Mucosa of descending colon (tissue), 3 donors: ENCODE measurements at places on chromosomes 5 and 9.
A peak's percentile ranks its signal among the peaks of the same experiment; 100 is the strongest.

DNA sequence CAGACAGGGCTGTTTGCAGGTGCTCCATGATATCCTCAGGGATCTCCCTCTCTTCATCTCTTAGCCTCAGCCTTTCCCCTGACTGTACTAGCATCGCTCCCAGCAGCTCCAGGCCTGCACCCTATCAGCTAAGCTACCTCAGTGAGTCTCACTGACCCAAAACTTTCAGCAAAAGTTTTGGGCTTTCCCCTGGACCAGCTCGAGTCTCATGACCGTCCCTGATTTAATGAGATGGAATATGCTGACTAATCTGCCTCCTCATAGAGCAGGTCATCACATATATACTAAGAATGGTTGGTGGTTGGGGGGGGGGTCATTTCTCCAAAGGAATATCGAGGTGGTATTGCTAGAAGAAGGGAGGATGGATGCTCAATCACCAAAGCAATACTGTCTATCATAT, 151.5 kb downstream of the NR3C1 start:
- no peak for DNase-seq

- DNase-seq, result no peak
Measured at GRCh38 chr5:63554191-63554590, 408.1 kb downstream of the HTR1A start.

DNA sequence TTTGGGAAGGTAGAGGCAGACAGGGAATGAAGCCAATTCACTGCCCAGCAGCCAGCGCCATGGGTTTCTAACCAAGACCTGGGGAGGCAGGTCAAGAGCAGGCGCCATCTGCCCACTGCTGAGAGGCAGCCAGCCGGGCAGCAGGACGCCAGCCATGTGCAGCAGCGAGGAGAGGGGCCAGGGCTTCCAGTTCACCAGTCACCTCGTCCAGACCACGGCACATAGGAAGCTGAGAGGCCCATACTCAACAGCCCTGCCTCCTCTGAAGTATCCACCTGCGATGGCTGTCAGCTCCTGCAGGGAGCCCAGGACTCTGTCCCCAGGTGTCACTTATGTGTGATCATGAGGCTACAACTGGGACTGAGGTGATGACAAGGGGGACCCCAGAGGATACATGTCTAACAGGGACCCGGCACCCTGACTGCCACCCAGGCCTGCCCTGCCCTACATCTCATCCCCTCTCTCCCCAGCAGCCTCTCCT, 30.1 kb downstream of the IPPK start:
- no peak for DNase-seq

DNA sequence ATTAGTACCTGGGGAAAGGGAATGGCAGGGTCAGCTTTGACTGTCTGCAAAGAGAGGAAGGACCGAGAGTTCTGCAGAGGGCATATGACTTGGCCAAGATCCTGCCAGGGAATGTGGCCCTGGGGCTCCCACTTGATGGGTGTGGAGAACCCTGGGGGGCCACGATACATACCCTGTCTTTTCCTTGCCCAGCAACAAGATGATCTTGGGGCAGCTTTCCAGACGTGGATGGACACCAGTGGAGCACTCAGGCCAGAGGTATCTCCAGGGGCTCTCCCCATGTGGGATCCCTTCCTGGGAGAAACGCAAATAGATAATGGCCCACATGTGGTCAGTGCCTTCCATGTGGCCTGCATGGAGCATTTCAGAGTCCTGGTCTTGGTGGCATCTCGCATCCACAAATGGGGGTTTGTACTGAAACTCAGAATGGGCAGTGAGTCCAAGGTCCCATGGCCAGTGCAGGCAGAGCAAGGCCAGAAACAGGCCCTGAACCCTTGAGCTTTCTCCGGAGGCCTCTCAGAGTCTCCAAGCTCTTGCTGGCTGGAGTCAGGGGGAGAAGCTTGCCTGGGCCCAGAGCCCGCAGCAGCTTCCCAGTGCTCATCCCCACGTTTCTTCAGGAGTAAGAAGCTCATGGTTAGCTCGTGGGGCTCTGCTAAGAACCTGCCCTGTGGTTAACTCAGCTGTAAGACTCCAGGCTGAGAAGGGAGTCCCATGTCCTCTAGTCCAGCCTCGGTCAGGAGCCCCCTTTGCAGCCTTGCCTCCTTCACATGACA, 18.3 kb upstream of the ORM1 start:
- DNase-seq, result no peak

GRCh38 chr5:98769210-98769958, 4.1 kb upstream of the RGMB start:
- peak; percentile 88 for DNase-seq

DNA sequence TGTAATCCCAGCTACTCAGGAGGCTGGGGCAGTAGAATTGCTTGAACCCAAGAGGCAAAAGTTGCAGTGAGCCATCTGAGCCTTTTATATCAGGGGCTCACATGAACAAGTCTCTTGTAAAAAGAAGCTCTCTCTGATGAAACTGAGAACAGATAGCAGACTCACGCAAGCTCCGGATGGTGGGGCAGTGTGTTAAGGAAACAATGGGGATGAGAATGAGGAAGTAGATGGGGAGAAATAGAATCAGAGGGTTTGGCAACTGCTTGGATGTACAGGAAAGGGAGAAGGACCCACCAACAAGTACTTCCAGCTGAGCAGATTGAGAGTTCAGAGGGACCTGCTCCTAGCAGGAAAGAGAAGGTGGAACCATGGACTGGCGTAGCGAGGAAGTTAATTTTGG, 18.6 kb downstream of the TMEM252 start:
- no peak for DNase-seq

GRCh38 chr9:33180526-33181184, 13.5 kb upstream of the B4GALT1 start:
- no peak for DNase-seq

DNA sequence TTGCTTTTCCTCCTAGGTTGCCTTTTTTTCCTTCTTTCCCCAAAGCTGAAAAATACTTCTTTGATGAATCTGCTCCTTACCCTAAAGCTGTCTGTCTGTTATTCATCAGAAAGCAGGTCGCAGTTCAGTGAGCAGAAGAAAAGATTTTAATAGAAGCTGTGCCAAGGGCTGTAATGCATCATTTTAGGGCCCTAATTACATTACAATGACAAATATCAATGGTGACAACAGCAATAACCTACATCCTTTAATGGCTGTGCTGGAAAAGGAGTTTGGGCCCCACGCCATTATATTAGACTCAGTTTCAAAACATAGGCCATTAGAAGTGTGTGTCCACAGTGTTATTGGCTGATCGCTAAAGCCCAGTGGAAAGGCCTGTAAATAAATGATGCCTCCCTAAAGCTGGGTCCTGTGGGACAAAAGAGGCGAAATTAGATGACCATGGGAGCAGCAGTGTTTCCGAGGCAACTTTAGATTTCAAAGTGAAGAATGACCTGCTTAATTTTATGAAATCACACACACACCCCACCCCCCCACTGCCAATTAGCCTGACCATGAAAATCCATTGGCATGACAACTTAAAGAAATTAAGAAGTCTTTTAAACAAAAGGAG, 38.4 kb downstream of the TLE4 start:
- DNase-seq, result no peak

GRCh38 chr9:132791699-132792240, 86.3 kb downstream of the AK8 start:
- no peak for DNase-seq

- DNase-seq, result no peak
Measured at GRCh38 chr5:119379942-119380547, 24.2 kb downstream of the TNFAIP8 start.

DNA sequence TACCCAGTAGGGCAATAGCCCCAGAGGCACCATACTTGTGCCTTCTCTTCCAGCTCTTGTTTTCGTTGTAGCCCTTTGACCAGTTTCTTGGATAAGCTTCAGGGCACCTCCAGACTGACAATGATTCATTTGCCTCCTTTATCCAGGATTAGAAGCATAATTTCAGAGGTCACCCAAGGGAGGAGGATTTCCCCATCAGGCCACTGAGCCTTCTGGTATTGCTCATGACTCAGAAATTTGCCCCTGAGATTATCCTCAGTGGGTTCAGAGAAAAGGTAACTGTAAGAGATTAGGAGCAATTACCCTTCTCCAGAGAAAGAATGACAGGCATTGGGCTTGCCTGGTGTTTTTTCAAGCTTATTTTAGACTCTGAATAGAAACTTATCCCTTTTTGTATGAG, 147.9 kb downstream of the MSX2 start:
- DNase-seq, result no peak

DNA sequence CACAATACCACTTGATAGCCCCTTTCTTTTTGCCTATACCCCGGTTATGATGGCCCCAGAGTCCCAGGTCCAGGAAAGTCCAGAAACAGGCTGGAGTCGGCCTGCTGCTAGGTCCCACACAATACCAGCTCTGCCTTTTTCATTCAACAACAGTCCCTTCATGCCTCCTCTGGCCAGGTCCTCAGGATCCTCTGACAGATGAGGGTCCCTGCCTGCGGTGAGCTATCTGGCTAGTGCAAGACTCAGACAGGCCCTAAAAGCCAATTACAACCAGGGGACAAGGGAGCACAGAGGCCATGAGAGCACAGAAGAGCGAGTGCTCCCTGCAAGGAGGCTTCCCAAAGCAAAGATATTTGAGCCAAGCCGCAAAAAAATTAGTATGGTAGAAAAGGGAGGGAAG, 84.8 kb upstream of the ZBTB43 start:
- DNase-seq, result no peak

DNA sequence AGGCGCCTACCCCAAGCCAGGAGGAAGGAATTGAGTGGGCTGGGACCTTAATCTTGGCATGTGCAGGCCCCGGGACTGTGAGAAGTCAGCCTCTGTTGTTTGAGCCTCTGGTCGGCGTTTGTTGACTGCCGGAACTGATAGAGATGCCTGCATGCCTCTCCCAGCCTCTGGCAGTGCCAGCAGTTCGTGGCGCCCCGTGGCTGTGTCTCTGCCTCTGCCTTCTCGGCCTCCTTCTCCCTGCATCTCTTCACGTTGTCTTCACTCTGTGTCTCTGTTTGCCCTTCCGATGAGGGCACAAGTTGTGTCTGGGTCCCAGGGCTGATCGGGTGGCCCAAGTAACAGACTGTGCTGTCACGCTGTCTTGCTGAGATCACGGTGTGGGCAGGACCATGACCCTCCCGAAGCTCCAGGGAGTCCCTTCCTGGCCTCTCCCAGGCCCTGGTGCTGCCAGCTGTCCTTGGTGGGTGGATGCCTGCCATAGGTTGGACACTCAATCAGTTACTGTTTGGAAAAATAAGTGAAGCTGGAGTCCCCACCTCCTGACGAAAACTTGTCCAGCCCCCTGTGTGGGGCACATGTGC, 133.5 kb upstream of the LPCAT1 start:
- DNase-seq, result no peak

DNA sequence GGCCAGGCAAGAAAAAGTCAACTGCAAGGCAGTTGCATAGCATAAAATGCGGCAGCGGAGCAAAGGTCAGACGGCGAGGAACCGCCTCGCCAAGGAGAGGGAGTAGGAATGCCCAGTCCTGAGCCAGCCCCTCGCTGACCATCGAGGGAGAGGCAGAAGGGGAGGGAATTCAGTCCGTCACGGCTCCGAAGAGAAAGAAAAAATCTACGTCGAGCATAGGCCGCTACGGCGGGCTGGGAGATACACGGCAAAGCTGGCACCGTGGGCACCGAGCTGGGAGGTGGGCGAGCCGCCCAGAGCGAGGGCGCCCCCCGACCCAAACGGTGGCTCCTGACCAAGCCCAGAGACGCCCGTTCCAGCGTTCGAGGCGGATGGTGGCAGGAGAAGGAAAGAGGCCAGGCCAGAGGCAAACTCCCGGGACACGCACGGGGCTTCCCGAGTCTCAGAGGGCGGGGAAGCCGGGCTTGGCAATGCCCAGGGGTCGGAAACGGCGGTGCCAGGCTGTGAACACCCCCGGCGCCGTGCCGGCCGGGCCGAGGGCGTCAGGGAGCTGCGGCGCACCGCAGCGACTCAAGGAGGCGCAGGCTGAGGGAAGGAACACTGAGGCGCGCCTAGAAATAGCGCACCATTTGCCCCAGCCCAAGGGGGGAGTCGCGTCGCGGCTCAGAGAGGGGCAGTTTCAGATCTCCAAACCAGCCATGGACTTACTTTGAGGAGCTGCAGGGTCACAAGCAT, 518 bp downstream of the SPRY4 start:
- DNase-seq, result peak; percentile 79

DNA sequence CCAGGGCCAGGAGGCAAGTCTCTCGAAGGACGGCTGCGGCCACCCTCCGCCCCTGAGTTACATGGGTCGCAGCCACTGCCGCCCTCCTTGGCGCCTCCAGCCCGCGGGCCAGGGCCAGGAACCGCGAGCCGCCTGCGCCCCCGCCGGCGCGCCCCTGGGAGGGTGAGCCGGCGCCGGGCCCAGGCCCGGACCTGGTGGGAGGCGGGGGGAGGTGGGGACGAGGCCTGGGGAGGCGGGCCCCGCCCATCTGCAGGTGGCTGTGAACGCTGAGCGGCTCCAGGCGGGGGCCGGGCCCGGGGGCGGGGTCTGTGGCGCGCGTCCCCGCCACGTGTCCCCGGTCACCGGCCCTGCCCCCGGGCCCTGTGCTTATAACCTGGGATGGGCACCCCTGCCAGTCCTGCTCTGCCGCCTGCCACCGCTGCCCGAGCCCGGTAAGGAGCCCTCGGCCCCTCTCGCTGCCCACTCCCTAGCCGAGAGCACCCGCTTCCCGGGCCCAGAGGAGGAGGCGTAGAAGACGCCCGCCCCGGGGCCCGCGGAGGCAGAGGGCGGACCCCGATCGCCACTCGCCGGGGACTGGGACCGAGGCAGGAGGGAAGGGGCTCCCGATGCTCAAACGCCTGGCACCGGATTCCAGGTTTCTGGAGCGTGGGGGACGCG, at the start of gene ASS1:
TSS of gene ASS1 (plus strand) at position 397 of the 657 bp plus-strand sequence. CDS start 7,268 bp downstream, outside the sequence.
- peak; percentile 89 for DNase-seq

GRCh38 chr5:113201715-113202114, 225.1 kb downstream of the DCP2 start:
- no peak for DNase-seq

DNA sequence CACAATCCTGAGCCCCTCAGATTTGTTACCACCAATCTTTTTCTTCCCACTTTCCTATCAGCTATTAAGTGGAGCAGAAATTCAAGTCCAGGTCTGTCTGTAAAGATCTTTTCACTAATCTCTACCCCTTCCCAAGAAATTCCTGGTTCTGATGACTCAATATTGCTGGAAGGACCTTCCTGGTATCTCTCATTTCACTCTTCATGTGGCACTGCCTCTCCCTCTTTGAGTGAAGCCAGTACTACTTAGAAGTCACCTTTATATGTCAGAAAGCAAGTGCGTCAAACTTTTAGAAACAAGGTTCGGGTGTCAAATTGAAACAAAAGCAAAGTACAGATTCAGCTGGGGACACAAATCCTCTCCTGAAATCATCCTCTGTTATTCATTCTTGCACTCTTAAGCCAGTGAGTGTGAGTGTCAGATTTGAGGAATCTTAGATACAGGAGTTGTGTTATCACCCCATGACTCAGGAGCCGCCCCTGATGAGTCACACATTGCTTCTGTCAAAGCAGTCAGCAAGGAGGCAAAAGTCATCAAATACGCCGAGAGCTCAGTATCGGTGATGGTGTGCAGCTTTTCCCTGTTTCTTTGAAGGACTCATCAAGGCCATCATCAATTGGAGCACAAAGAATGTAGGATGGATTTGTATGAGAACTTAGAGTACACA, 313.0 kb downstream of the CETN3 start:
- no peak for DNase-seq

GRCh38 chr9:73155377-73155776, 3.7 kb downstream of the ANXA1 start:
- DNase-seq, result no peak
